SK-N-DZ (cell line): ENCODE measurements at places on chromosomes 4 and X.
A peak's percentile ranks its signal among the peaks of the same experiment; 100 is the strongest.

- DNase-seq: no peak
Measured at GRCh38 chr4:10743357-10743756, 58.8 kb upstream of the CLNK start.

DNA sequence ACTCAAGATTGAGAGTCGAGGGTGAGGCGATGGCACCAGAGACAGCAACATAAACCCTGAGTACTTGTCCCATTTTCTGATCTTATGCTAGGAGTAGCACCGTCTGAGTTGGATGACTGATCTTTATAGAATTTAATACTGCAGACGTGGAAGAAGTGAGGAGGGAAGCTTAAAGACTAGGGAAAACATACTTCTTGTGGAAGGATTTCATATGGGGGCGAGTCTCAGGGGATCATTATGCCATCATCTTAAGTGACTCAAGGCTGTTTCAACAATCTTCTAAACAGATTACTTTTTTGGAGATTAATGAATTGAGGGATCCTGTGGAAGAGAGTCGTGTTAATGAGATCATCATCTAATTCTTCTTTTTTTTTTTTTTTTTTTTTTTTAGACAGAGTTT, 17.2 kb upstream of the FAT1 start:
- DNase-seq: no peak

GRCh38 chr4:80803337-80803736, 227.2 kb upstream of the BMP3 start:
- no peak for DNase-seq

DNA sequence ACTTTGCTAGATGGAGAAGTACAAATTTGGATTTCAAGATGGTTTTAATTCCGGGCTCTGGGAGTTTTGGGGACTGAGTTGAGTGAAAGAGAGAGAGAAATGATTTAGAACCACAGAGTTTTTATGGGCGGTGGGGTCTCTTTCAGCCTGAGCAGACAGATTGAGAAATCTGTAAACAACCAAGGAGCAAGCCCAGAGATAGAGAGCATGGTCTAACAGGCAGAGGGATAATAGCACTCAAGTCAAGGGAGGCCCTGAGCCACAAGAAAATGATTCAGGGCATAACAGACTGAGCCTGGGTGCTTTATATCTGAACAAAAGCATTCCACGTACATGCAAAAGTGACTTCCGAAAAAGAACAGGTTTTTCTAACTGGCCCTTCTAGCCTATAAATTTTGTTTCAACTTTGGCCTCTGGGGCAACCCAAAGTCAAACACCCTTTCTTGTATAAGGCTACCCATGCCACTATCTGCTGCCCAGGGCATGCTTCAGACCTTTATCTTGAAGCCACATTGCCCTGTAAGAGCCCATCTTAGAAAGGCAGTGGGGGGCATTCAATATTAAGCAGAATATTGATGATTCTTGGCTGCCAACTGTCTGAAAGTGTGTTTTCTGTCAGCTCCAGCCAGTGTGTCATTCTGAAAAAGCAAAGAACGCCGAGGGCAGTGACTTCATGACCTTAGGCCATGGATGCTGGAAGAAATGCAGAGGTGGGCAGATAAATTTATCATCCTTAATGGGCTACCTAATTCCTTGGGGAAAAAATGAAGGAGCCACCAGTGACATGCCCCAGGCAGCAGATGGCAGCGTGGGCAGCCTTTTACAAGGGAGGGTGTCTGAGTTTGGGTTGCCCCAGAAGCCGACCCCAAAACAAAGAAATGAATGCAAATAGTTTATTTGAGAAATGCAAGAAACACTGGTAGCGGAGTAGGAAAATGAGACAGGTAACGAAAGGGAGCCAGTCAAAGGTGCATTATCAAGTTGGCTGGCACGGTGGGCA, 637.6 kb downstream of the MID1IP1 start:
- DNase-seq: no peak

DNA sequence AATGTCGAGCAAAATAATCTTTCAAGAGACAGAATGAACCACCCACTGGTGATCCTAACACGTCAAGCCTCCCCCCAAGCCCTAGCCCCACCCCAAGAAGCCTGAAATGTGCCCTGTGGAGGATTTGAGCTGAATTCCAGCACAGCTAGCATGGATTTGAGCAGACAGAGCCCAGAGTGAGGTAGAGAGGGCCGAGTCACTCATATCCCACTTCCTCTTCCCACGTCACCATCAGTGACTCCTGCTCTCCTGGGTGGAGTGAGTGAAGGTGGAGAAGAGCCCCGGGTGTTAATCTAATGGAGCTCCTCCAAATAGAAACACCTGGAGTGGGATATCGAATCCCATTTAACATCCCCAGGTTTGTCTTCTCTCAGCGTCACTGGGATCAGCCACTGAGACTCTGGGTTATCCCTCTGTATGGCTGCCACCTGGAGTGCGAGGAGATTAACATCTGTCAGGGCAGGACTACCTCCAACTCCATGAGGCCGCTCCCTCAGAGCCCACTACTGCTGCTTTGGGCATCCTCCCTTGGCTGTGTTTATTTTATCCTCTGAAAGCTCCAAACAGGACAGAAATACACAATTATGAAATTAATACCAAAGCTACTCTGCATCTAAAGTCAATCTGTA, 136.6 kb downstream of the NWD2 start:
- DNase-seq: no peak

GRCh38 chr4:78205591-78205990, 148.5 kb downstream of the FRAS1 start:
- DNase-seq: peak; percentile 77

- DNase-seq: no peak
Measured at GRCh38 chr4:61380865-61381264, 180.7 kb downstream of the ADGRL3 start.

- DNase-seq: no peak
Measured at GRCh38 chr4:8655411-8656184, 63.0 kb downstream of the CPZ start.

DNA sequence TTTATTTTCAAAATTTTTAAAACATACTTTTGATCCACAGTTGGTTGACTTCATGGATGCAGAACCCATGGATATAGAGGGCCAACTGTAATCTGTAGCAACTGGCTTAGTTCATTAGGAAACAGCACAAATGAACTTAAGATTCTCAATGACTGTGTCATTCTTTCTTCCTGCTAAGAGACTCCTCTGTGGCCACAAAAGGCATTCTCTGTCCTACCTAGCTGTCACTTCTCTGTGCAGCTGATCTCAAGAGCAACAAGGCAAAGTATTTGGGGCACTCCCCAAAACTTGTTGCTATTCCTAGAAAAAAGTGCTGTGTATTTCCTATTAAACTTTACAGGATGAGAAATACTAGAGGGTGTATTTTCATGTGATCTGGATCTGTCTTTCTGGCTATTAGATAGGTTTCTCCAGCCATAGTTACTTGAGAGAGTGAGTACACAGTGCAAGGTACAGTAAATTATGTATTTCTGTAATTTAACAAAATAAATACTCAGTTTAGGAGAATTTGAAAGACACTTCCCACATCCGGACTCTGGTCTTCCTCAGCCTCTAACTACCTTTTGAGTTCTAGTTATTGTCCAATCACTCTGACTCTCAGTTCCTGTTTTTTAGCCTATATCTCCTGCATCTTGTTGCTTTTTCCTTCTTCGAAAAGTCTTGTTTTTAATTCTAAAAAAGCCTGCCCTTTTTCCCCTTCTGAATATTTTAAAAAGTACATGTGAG, 21.8 kb downstream of the TLR2 start:
- no peak for DNase-seq

DNA sequence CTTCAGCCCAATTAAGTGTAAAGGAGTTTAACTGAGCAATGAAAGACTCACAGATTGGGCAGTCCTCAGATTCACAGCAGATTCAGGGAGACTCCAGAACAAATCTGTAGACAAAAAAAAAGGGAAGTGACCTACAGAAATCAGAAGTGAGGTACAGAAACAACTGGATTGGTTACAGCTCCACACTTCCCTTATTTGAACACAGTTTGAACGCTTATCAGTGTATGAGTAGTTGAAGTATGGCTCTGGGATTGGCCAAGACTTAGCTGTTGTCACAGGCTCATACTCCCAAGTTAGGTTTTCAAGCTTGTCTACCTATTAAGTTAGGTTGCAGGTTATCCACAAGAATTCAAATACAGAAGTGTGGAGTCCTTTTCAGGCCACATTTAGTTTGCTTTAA, 112.4 kb upstream of the ELOVL6 start:
- no peak for DNase-seq

DNA sequence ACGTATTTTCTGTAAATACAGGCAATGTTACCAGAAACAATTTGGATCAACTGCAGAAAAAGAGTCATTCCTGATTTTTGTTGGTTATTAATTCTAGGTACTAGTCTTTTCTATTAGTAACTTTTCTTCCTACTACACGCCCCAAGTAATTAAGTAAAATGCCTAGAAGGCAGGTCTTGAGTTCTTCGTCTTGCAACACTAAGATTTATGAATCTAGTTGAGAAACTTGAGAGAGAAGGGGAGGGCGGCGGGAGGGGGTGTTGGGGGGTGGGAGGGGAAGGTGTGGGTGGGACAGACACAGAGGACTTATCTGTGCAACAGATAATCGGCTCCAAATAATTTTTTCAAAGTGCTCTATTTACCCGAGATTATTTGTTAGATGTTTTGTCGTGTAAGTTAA, 3.0 kb downstream of the RAP2C start:
- DNase-seq: no peak

DNA sequence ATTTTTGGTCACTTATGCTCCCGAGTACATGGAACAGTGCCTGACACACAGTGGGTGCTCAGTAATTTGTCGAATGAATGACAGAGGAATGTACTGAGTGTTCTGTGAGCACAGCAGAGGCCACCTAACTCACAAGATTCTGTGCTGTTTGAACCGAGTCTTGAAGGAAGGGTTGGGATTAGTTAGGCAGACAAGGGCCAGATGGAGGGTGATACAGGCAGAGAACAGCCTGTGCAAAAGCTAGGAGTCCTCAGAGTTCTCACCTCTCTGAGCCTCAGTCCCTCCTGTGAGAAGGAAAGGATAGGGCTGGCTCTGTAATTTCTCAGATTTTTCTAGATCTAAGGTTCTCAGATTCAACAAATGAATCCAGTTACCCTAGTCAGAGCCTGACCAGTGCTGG, 108.8 kb downstream of the NHSL2 start:
- no peak for DNase-seq

GRCh38 chr4:176302283-176303275, 17.2 kb upstream of the SPCS3 start:
- no peak for DNase-seq

GRCh38 chrX:153688506-153688905, 780 bp downstream of the SLC6A8 start:
- no peak for DNase-seq

DNA sequence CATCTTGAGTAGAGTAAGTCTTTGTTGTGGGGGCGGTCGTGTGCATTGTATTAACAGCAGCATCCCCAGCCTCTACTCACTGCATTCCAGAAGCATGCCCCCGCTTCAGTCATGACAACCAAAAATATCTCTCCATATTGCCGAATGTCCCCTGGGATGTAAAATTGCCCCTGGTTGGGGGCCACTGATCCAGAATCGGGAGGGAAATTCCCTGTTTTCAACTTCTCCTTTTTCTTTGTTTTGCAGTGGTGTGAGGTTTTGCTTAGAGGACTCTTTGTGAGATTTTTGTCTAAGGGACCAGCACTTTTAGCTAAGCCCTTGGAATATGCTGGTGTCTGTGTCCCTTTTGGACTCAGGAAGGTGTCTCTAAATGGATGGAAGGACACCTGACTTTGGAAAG, 3.0 kb upstream of the IL13RA1 start:
- DNase-seq: no peak

GRCh38 chr4:121454251-121454979, 73.6 kb upstream of the QRFPR start:
- DNase-seq: no peak

DNA sequence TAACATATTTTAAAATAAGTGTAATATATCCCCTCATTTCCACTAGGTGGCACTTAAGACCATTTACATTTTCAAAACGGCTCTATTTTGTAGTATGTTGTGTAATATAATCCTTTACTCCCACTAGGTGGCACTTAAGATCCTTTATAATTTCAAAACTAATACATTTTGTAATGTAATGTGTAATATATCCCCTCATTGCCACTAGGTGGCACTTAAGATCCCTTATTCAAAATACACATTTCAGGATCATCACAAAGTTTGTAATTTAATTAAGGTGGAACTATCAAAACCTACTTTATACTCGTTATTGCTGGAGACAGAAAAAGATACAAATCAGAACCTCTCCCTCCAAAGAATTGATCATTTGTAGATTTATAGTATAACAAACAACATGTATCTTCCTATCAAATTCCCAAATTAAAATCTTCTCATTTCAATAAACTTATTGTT, 132.5 kb downstream of the ARHGAP6 start:
- DNase-seq: peak; percentile 81

- DNase-seq: no peak
Measured at GRCh38 chr4:189035091-189035490, 895.9 kb downstream of the TRIML1 start.

- DNase-seq: no peak
Measured at GRCh38 chrX:71096760-71097032, 1.0 kb downstream of the FOXO4 start.

DNA sequence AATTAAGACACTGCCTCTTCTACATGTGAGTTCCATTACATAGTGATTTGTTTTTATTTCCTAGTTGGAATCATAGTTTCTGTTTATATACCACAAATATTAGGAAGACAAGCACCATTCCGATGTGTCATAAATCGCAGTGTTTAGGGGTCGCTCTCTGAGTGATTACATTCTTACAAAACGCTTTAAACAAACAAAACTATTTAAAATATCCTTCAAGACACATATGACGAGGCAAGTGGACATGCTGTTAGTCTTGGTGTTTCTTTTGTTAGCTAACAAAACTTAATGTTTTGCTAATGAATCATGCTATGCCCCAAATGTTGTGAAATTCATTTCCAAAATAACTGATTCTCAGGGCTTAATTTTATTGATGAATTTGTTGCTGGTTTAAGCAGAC, 1219.3 kb upstream of the PRKX start:
- DNase-seq: no peak

GRCh38 chr4:185470501-185471195, 885 bp downstream of the CCDC110 start:
- peak; percentile 36 for DNase-seq

DNA sequence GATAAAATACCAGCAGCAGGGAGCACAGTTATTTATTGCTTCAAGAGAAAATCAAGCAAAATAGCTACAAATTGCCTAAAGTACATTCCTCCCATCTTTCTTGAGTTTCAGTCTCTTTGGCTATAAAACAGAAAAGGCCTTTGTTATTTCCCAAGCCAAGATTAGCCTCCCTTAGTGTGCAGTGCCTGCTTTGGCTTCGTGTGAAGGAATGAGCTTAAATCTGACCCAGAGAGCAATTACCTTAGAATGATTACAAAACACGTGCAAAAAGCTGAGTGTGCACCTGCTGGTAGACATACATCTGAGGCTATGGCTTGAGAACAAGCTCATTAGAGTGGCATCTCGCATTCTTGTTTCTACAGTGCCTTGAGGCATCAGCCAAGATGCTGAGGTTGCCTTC, 250.8 kb downstream of the C4orf33 start:
- DNase-seq: no peak

GRCh38 chr4:107509615-107510014, 210.4 kb downstream of the PAPSS1 start:
- DNase-seq: no peak

- DNase-seq: no peak
Measured at GRCh38 chrX:13764281-13764680, 29.7 kb downstream of the OFD1 start.
